A673 (cell line): ENCODE measurements at places on chromosomes 2 and 18.

DNA sequence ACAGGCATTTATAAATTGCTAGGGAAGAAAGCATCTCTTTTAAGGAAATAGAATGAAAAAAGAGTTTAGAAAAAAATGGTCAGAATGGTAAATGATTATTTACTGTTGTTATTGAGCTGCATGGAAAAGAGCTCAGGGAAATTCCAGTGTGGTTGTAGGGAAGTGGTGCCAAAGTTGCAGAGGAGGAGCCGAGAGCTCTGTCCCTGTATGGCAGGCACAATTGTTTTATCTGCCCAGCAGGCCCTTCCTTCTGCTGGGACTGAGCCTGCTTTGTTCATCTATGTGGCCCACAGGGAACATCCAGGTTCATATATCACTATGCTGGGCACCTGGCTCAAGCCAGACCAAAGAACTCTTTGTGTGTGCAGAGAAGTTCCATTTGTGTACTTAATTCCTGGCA is 80.8 kb upstream of the AGAP1 start:
- no peak for DNase-seq

- no peak for DNase-seq
Observed at GRCh38 chr2:37405781-37406180, 61.4 kb downstream of the QPCT start.

DNA sequence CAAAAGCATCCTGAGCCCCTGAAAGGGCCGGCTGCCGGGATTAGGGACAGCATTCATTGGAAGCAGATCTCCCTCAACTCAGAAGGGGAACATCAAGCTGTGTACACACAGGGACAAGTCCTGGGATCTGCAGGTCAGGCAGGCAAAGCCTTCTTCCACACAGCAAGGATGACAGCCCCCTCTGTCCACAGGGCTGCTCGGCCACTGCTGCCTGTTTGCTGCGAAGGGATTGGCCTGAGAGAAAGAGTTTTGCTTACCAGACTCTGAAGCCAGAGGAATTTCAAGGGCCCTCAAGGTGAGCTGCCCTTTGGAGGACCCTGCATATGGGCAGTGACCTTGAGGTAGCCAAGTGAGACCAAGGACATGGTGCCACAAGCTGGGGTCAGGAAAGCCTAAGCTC is 11.1 kb downstream of the ZBTB7C start:
- no peak for DNase-seq

GRCh38 chr2:70905443-70906421 is 30.0 kb upstream of the ATP6V1B1 start:
- DNase-seq, result no peak

DNA sequence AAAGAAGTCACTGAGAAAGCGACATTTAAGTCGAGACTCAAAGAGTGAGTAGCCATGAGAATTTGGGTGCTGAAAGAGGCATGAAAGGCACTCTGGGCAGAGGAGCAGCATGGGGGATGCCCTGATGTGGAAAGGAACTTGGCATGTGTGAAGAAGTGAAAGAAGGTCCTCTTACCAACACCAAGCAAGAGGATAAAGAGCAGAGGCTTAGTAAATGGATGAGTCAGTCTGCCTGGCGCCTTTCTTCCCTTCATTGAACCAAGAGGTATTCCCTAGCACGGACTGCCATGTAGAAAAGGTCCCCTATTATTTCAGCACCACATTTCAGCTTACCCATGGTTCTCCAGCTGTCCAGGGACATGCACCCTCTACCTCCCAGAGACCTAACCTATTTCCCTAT is 221.1 kb upstream of the NRP2 start:
- DNase-seq, result no peak

DNA sequence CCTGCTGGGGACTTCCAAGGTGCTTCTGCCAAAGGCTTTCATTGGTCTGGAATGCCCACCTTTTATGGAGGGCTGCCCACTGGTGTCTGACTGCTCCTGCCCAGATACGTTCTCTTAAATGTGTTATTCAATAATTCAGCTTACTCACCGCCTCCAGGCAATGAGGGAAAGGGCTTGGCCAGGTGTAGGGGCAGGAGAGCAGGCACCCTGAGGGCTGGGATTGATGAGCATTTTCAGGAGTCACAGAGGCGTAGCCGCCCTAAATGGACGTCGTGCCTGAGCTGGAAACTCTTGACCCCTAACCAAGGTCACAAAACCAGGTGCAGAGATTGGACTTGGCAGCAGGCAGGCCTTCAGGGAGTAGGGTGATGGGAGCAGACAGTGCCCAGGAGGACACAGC is 26.8 kb downstream of the MAL start:
- no peak for DNase-seq

- no peak for DNase-seq
Observed at GRCh38 chr2:52904355-52904891, 863.2 kb upstream of the CHAC2 start.
